Left lung (tissue), 14 donors: ENCODE measurements at places on chromosomes 7 and 10. TPM values are rescaled to one million over a fixed set of nuclear protein-coding genes. Genes with fewer than 3 reads are reported as not detected.

DNA sequence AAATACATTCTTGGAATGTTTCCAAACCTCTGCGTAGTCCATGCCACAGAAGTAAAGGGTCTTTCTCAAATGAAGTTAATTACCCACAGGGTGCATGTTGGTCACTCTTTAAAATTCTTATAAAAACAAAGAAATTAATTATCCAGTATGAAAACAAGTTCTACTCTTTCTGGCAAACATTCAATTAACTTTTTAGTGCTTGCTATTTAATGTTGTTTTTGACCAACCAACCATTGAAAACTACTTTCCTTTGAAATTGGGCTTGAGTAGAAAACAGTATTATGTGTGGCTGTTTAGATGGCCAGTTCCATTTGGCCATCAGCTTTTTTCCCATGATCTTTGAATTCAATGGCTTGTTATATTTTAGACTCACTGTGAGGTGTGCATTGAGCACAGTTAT lies 83.0 kb downstream of the TAF3 start:
- peaks cover 9% of the 10 kb centered on the region for H3K36me3 ChIP-seq
- no peak for DNase-seq
- H3K27me3 ChIP-seq: no peaks in the 10 kb centered on the region
- H3K27ac ChIP-seq: no peak overlapping the region

DNA sequence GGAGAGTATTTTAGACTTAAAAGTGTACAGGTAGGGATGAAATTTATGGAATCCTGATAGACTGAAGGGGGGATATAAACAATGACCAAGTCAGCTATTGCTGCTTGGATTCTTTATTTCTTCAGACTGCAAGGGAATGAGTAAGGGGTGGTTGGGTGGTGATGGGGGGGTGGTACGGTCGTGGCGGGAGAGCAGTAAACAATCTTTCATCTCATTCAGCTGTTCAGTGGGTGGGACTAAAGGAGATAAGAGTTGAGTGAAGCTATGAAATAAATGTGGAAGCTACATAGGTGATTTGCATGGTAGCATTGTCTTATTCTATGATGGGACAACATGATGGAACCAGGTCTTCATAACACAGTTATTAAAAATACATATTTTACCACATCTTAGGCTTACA lies 1.8 kb downstream of the SEPTIN7 start:
- no peak for DNase-seq
- H3K27ac ChIP-seq: peak overlapping the region; percentile 99
- no peaks in the 10 kb centered on the region for H3K27me3 ChIP-seq
- peak overlapping the region; percentile 93 for H3K4me3 ChIP-seq
- peaks cover 58% of the 10 kb centered on the region for H3K4me1 ChIP-seq

DNA sequence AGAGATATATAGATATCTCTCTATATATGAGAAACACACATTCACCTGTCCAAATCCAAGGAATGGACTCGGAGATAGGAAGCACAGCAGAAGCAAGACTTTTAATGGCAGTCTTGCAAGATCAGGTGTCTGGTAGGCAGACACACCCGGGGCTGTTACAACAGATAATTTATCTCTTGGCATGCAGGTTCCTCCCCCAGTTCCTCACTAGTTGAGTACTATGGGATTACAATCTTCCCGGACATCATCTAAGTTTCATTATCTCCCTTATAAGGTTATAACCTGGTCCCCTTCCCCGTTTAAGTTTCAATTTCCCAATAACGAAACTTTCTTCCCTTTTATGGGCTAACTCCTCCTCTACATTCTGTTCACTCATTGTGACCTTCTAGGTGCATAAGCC lies 399.3 kb downstream of the PPP1R3A start:
- no peaks in the 10 kb centered on the region for H3K36me3 ChIP-seq
- no peaks in the 10 kb centered on the region for H3K27me3 ChIP-seq
- no peak overlapping the region for H3K27ac ChIP-seq
- H3K4me1 ChIP-seq: no peaks in the 10 kb centered on the region

- no peaks in the 10 kb centered on the region for H3K27me3 ChIP-seq
- H3K27ac ChIP-seq: no peak overlapping the region
- DNase-seq: no peak
- no peaks in the 10 kb centered on the region for H3K4me1 ChIP-seq
- no peaks in the 10 kb centered on the region for H3K36me3 ChIP-seq
- H3K4me3 ChIP-seq: no peak overlapping the region
Measured at GRCh38 chr10:66951896-66952295, 26.1 kb downstream of the LRRTM3 start.

GRCh38 chr10:24891823-24892222 lies 60.6 kb downstream of the PRTFDC1 start:
- H3K4me3 ChIP-seq: no peak overlapping the region
- H3K27me3 ChIP-seq: no peaks in the 10 kb centered on the region
- no peak overlapping the region for H3K27ac ChIP-seq
- no peaks in the 10 kb centered on the region for H3K4me1 ChIP-seq
- no peak for DNase-seq

DNA sequence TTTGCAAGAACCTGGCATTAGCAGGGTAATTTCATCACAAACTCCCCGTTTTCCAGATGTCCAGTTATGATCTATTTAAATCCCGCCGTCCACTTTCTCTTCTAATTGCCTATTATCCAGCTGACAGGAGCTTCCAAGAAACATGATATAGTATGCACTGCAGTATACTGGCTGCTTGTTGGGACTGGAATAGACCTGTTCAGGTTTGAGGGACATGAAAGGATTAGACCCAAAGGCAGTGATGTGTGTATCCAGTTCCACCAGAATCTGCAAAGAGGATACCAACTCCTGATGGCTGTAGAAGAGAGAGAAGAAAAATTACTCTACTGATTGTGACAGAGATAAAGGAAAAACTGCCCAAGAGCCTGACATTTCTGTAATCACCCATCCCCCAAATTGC lies 8.9 kb downstream of the MSS51 start:
- H3K27ac ChIP-seq: no peak overlapping the region
- H3K4me1 ChIP-seq: no peaks in the 10 kb centered on the region
- no peak overlapping the region for H3K4me3 ChIP-seq
- H3K36me3 ChIP-seq: no peaks in the 10 kb centered on the region

GRCh38 chr7:41573443-41573842 lies 129.4 kb downstream of the INHBA start:
- no peaks in the 10 kb centered on the region for H3K4me1 ChIP-seq
- no peak for DNase-seq
- no peaks in the 10 kb centered on the region for H3K36me3 ChIP-seq
- H3K4me3 ChIP-seq: no peak overlapping the region
- H3K27ac ChIP-seq: no peak overlapping the region

GRCh38 chr10:101291331-101292193 lies 62.3 kb upstream of the LBX1 start:
- no peak overlapping the region for H3K27ac ChIP-seq
- peaks cover 46% of the 10 kb centered on the region for H3K27me3 ChIP-seq
- peak overlapping the region; percentile 21 for H3K4me3 ChIP-seq
- no peaks in the 10 kb centered on the region for H3K36me3 ChIP-seq
- peaks cover 15% of the 10 kb centered on the region for H3K4me1 ChIP-seq
- peak; percentile 86 for DNase-seq

DNA sequence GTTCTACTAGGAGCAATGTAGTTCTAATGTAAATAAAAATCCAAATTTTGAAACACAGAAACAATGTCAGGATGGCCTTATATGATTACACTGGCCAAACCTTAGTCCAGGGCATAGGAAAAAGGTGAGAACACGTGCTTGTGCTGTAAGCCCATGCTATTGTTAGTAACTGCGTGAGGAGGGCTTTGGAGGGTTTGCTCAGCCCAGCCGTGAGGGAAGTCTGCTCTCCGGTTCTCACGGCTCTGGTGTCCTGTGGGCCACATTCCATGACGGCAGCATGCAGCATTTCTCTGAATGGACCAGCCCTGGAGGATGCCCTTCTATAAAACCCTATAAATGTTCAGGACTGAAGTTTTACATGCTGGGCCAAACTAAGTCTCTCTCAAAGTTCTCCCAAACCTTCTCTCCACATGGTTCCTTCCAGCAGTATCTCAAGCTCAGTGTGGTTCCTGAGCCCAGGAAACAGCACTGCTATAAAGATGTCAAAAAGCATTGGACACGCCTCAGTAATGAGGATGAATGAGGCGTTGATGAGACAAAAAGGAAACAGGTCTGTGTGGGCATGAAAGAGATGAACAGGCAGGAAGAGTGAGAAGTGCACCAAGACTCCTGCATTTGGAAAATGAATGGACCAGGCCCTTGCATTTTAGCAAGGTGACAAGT lies 174.8 kb upstream of the CDCA7L start:
- H3K27ac ChIP-seq: no peak overlapping the region
- no peak overlapping the region for H3K4me3 ChIP-seq
- H3K27me3 ChIP-seq: no peaks in the 10 kb centered on the region
- peaks cover 26% of the 10 kb centered on the region for H3K36me3 ChIP-seq
- no peak for DNase-seq

Gene ZNF853
- total RNA-seq: 3.6 TPM

DNA sequence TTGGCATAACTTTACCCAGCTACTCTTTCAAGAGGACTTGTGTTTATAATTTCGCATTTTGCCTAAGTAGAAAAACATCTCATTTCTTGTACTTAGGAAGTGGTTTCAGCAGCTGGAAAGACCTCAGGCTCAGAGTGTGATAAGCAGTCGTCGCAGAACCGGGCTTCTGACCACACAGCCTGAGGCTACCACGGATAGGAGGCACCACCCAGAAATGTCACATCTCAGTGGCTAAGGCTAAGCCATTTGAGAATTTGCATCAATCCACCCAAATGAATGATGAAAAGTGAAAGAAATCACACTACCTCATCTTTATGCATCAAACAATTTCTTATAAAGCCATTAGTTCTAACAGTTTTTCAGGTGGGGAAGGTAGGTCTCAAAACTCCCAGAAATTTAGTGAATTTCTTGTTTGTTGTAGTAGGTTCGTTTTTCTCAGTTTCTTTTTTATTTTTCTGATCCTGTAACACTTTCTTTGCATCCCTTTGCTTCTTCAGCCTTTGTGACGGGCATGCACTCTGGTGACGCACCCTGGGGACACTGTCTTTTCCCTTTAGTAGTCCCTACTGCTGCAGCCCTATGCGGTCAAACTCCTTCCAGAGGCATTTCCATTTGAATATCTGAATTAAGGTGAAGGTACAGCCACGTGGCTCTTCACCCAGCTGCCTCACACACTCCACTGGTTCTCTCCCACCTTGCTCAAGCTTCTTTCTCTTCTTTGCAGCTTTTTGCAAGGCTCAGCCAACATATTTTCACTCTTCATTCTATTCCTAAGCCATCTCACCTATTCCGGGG lies 68.5 kb downstream of the MAP3K8 start:
- no peaks in the 10 kb centered on the region for H3K4me1 ChIP-seq
- no peak for DNase-seq
- peak overlapping the region; percentile 16 for H3K27ac ChIP-seq
- no peaks in the 10 kb centered on the region for H3K36me3 ChIP-seq

Gene NPSR1
- not detected for total RNA-seq
